ENCODE measurements at places on chromosomes 16 and 17.

- H3K4me3 ChIP-seq: no peak overlapping the region
- H3K27ac ChIP-seq: no peak overlapping the region
- no peaks in the 10 kb centered on the region for H3K36me3 ChIP-seq
- no peak for DNase-seq
These were observed 2.8 kb upstream of the SPATA2L start for GRCh38 chr16:89704281-89704680.

DNA sequence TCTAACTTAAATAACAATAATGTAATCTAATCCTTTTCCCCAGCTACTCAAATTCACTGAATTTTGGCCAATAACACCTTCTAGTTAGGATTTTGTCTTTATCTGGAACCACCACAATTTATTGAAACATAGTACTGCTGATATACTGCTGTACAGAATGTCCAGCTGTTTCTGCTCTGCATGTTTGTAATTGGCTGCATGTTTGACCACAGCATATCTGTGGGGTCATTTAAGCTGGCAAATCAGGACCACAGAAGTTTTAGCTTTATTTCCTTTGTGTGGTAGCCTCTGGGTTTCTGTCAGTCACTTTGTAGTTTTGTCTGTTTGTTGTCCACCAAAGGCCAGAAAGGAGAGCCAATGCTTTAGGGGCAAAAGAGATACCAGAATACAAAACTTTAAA, 22.2 kb upstream of the RAB11FIP4 start:
- no peak overlapping the region for H3K4me3 ChIP-seq
- no peaks in the 10 kb centered on the region for H3K27me3 ChIP-seq
- H3K4me1 ChIP-seq: peaks cover 20% of the 10 kb centered on the region
- H3K36me3 ChIP-seq: peaks cover 2% of the 10 kb centered on the region

GRCh38 chr16:83831456-83831987, 23.7 kb downstream of the HSBP1 start:
- H3K36me3 ChIP-seq: no peaks in the 10 kb centered on the region
- H3K27me3 ChIP-seq: peaks cover 14% of the 10 kb centered on the region
- H3K27ac ChIP-seq: no peak overlapping the region
- DNase-seq: no peak

GRCh38 chr16:70160388-70160787, 13.2 kb upstream of the CLEC18C start:
- no peaks in the 10 kb centered on the region for H3K27me3 ChIP-seq
- peaks cover 20% of the 10 kb centered on the region for H3K36me3 ChIP-seq
- no peak overlapping the region for H3K4me3 ChIP-seq
- H3K4me1 ChIP-seq: peaks cover 5% of the 10 kb centered on the region

GRCh38 chr16:31365131-31365865, 10.3 kb downstream of the ITGAX start:
- H3K36me3 ChIP-seq: no peaks in the 10 kb centered on the region
- H3K27ac ChIP-seq: no peak overlapping the region
- peaks cover 32% of the 10 kb centered on the region for H3K4me1 ChIP-seq
- no peak overlapping the region for H3K4me3 ChIP-seq
